ENCODE measurements at places on chromosomes 1 and 21. TPM values are rescaled to one million over a fixed set of nuclear protein-coding genes. Genes with fewer than 3 reads are reported as not detected.

- no peak overlapping the region for H3K27ac ChIP-seq
- no peaks in the 10 kb centered on the region for H3K36me3 ChIP-seq
- H3K4me3 ChIP-seq: no peak overlapping the region
- H3K4me1 ChIP-seq: no peaks in the 10 kb centered on the region
Observed at GRCh38 chr1:181482521-181483284, 614 bp upstream of the CACNA1E start.

- H3K27me3 ChIP-seq: no peaks in the 10 kb centered on the region
- no peaks in the 10 kb centered on the region for H3K36me3 ChIP-seq
- no peak for DNase-seq
Observed at GRCh38 chr21:37811711-37812110, 104.5 kb downstream of the KCNJ6 start.

DNA sequence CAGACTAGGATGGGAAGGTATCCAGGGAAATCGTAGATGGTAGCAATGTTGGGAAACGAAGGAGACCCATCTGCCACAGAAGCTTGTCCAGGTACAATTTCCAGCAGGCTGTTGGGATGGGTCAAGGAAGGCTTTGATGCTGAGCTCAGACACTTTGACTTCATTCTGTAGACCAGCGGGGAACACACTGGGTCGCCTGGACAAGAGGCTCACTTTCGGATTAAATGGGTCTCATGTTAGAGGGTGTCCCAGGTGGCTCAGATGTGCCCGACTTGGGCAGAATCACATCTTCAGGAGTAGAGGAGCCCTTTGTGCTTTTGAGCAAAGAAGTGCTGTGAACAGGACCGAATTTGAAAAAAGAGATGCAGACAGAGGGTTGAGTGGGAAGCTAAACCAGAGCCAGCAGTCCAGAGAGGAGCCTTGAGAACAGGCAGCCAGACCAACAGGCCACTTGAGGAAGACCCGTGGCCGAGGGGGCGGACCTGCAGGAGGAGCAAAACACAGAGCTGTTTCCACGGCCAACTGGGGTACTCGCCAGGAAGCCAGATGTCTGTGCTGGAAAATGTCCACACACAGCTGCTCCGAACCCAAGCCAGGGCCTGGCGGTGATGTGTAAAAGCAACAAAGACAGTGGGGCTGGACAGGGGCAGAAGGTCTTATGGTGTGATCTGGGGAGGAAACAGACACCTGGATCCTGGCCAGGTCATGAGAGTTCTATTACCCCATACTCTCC lies 146.9 kb downstream of the AJAP1 start:
- H3K27ac ChIP-seq: no peak overlapping the region
- H3K4me1 ChIP-seq: no peaks in the 10 kb centered on the region
- H3K27me3 ChIP-seq: no peaks in the 10 kb centered on the region
- H3K4me3 ChIP-seq: no peak overlapping the region

GRCh38 chr1:17953921-17954320 lies 153.7 kb upstream of the IGSF21 start:
- H3K27me3 ChIP-seq: no peaks in the 10 kb centered on the region
- H3K4me1 ChIP-seq: no peaks in the 10 kb centered on the region
- DNase-seq: no peak
- H3K27ac ChIP-seq: no peak overlapping the region
- no peak overlapping the region for H3K4me3 ChIP-seq
- H3K36me3 ChIP-seq: no peaks in the 10 kb centered on the region

DNA sequence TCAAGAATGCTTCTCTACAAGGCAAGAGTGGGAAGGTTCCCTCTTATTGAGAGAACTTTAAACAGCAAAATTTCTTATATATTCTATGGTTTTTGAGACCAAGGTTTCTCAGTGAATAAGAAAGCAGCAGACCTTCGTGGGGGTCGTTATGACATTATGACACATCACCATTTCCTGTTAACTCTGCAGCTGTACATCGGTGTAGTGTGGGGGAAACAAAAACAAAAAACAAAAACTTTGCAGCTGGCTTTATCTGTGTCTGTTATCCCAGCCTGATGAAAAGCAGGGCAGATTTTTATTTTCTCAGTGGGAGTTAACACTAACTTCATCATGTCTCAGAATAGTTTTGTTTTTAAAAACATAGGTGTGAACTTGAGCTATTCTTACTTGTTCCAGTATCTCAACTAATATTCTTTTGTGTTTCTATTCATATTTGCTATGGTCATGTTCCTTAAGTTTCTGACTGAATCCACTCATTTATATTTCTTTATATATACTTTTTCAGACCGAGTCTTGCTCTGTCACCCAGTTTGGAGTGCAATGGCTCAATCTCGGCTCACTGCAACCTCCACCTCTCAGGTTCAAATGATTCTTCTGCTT lies 2.1 kb downstream of the SDE2 start:
- no peak for DNase-seq
- H3K36me3 ChIP-seq: no peaks in the 10 kb centered on the region
- H3K27me3 ChIP-seq: no peaks in the 10 kb centered on the region
- no peak overlapping the region for H3K27ac ChIP-seq

GRCh38 chr1:56236688-56237087 lies 342.7 kb downstream of the PLPP3 start:
- H3K27ac ChIP-seq: no peak overlapping the region
- no peak overlapping the region for H3K4me3 ChIP-seq
- no peaks in the 10 kb centered on the region for H3K36me3 ChIP-seq

GRCh38 chr1:88455621-88456256 lies 228.3 kb upstream of the PKN2 start:
- H3K4me1 ChIP-seq: no peaks in the 10 kb centered on the region
- H3K27ac ChIP-seq: no peak overlapping the region
- no peak overlapping the region for H3K4me3 ChIP-seq
- H3K36me3 ChIP-seq: no peaks in the 10 kb centered on the region
- no peaks in the 10 kb centered on the region for H3K27me3 ChIP-seq
- no peak for DNase-seq

DNA sequence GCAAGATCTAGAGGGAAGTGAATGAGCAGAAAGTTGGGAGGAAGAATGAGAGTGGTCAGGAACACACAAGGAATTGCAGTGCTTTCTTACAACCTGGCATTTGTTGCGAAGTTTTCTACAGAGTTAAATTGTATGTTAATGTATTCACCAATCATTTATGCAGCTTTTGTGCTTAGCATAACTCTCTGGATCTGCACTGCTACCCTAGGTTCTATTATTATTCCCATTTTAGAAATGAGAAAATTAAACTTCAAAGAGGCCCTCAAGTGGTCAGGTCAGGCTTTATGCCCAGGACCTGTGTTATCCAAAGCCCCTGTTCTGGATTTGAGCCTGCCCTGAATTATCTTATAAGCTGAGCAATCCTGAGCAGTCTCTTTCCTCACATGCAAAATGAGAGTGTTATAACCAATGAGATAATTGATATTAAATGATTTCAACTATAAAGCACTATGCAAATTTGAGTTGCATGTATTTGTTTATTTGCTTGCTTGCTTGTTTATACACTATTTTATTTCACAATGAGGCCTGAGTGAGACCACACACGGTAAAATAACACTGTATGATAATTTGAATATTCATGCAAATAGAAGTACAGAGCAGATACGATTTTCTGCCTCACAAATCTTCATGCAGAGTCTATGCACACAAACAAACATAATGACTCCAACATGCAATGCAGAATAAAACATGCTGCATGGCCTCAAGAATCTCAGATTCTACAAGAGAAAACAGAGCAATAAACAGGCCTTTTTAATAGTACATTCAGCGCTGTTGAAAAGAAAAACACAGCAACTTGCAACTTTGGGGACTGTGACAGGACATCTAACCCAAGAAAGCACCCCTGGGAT lies 323.0 kb downstream of the PLPP3 start:
- no peak for DNase-seq
- no peaks in the 10 kb centered on the region for H3K4me1 ChIP-seq
- H3K36me3 ChIP-seq: no peaks in the 10 kb centered on the region
- H3K27ac ChIP-seq: no peak overlapping the region

DNA sequence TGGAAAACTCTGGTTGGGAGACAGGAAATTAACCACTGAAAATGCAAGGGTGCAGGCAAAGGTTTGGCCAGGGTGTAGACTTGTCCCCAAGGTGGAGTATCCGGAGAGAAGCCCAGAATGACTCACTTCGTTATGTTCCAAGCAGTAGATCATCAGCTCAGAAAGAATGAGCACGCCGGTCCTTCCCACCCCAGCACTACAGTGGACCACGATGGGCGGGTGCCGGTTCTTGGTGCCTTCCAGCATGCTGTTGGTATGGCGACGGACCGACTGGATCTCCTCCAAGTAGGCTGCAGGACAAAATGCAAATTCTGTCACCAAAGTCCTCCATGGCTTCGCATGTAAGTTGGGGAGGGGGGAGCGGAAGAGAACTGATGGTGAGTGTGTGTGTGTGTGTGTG lies 83.4 kb downstream of the SMYD2 start:
- no peak overlapping the region for H3K27ac ChIP-seq
- H3K36me3 ChIP-seq: no peaks in the 10 kb centered on the region
- no peaks in the 10 kb centered on the region for H3K27me3 ChIP-seq
- H3K4me1 ChIP-seq: no peaks in the 10 kb centered on the region
- DNase-seq: no peak

DNA sequence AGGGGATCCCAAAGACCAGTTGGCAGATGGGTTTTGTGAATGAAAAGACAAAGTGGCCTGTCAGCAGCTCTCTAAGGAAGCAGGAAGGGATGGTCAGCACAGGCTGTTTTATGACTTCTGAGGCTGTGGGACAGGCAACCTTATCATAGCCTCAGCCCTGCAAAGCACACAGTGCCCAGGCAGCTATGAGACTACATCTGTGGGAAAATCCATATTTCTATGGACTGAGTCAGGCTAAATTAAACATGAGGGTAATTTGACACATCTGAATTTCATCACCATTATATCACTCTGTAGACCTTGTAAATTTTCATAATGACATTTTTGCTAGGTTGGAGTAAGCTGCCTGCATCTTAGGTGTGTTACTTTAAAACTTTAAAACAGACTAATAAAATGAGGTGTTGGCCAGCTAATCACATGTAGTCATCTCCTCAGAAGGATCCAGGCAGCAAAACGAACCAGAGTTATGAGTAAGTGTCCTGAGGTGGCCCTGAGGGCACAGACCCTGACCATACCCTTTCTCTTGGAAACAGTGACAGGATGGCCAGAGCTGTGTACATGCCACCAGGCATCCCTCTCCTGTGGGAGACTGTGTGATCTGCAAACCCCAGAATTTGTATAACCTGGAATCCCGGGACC lies 14.6 kb downstream of the NGF start:
- no peak overlapping the region for H3K27ac ChIP-seq
- H3K4me1 ChIP-seq: no peaks in the 10 kb centered on the region
- no peaks in the 10 kb centered on the region for H3K36me3 ChIP-seq
- DNase-seq: no peak
- H3K27me3 ChIP-seq: no peaks in the 10 kb centered on the region

DNA sequence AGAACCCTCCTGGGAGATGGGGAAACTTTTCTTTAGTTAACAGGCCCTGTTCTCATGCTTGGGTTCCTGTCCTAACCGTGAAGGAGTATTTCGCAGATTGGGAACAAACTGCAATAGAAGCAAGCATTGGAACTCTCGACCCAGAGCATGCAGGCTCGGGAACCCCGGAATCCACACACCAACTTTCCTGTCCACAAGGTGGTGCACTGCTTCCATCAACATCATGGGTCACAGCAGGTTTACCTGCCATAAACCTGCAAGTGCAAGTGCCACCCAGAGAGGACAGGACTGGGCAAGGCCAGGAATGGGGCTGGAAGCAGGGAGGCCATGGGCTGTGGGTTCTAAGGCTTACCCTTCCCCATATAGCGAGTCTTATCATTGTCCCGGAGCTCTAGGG lies 6.9 kb downstream of the ENO1 start:
- DNase-seq: no peak
- H3K4me1 ChIP-seq: peaks cover 72% of the 10 kb centered on the region
- H3K36me3 ChIP-seq: peaks cover 79% of the 10 kb centered on the region
- H3K27me3 ChIP-seq: no peaks in the 10 kb centered on the region
- no peak overlapping the region for H3K4me3 ChIP-seq

- H3K27me3 ChIP-seq: no peaks in the 10 kb centered on the region
- H3K36me3 ChIP-seq: no peaks in the 10 kb centered on the region
- no peak for DNase-seq
- H3K27ac ChIP-seq: peak overlapping the region; percentile 85
- H3K4me3 ChIP-seq: peak overlapping the region; percentile 100
Observed at GRCh38 chr1:6700853-6701436, 671 bp downstream of the DNAJC11 start.

DNA sequence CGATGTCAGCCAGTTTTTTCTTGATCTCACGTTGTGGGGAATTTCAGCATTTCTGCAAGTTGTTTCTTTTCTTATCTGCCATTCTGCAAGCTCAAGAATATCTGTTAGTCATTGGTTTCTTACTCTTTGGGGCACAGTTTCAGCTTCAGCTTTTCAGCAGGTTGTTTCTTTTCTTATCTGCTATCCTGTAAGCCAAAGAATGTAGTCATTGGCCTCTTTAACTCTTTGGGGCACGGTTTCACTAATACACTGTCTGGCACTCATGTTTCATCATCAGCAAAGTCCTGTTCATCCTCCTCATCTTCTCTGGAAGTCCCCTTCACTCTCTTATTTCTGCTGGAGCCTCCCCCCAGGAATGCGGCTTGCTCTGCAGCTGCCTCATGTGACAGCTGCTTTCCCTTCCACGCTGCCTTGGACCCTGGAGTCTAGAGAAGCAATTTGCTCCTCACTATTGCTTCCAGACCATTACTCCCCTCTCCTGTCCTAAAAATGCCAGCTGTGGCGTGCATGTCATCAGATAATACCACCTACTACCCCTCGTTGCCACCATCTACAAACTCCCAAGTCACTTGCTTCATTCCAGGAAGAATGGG lies 67.0 kb upstream of the CACNA1E start:
- no peaks in the 10 kb centered on the region for H3K36me3 ChIP-seq
- DNase-seq: no peak
- H3K27me3 ChIP-seq: no peaks in the 10 kb centered on the region

DNA sequence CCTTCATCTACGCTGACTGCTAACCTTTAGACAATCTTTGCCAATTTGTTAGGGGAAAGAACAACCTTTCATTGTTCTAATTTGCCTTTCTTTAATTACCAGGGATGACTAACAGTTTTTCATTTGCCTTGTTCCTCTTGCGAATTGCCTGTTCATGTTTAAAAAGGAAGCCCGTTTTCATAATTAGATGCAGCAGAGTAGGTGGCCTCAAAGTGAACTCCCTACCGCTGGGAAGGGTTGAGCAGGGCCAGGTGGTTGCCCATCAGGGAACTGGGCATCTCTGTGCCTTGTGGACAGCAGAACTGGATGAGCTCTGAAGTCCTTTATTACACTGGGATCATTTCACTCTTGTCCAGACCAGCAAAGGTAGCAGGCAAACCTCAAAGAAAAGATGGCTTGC lies 59.0 kb downstream of the HIVEP3 start:
- no peak for DNase-seq
- no peaks in the 10 kb centered on the region for H3K36me3 ChIP-seq
- no peak overlapping the region for H3K27ac ChIP-seq
- H3K4me3 ChIP-seq: no peak overlapping the region
- H3K4me1 ChIP-seq: no peaks in the 10 kb centered on the region

Gene ZNF697
- total RNA-seq: 5.9 TPM

Gene CELA2B
- not detected for total RNA-seq

Gene AMPD1
- total RNA-seq: not detected

Gene DOCK7
- total RNA-seq: 23.8 TPM

Gene EXTL1
- 0.19 TPM for total RNA-seq

Gene PAPPA2
- total RNA-seq: 0.53 TPM

Gene F13B
- 143 TPM for total RNA-seq

Gene LCE1E
- not detected for total RNA-seq

Gene IFNAR1
- total RNA-seq: 35.5 TPM

Gene SPRR2D
- total RNA-seq: not detected

Gene ADORA3
- total RNA-seq: 3.4 TPM

Gene TCHH
- total RNA-seq: 0.25 TPM

All from right lobe of liver (tissue), 6 donors.